Stimulated activated CD8-positive, alpha-beta memory T cell treated with anti-CD3 and anti-CD28 coated beads, Interleukin-12 subunit alpha, Interleukin-12 subunit beta, amount 100 ng/mL, for 1 hour (primary cell): ENCODE measurements at places on chromosomes 12 and 14.

DNA sequence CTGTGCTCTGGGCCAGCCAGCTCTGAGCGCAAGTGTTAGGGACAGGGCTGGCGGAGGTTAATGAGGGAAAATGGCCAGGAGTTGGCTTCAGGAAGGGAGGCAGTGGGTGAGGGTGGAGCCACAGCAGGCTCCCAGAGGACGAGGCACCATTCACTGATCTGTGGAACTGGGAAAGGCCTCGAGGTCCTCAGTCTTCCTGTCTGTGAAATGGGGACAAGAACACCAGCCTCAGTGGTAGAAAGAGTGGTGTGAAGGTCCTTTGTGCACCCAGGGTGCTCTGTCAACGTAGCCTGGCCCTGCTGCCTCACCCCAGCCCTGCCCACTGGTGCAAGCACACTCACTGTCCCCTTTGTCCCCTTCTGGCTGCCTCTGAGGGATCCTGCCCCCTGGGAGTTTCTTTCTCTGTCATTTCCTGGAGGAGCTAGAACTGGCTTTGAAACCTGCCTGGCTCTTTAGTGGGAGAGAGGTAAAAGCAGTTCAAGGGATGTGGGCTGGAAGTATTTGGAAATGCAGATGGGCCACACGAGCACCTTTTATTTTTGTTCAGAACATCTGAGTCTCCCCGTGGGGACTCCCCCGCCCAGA lies 25.0 kb downstream of the SYNDIG1L start:
- no peak for DNase-seq

DNA sequence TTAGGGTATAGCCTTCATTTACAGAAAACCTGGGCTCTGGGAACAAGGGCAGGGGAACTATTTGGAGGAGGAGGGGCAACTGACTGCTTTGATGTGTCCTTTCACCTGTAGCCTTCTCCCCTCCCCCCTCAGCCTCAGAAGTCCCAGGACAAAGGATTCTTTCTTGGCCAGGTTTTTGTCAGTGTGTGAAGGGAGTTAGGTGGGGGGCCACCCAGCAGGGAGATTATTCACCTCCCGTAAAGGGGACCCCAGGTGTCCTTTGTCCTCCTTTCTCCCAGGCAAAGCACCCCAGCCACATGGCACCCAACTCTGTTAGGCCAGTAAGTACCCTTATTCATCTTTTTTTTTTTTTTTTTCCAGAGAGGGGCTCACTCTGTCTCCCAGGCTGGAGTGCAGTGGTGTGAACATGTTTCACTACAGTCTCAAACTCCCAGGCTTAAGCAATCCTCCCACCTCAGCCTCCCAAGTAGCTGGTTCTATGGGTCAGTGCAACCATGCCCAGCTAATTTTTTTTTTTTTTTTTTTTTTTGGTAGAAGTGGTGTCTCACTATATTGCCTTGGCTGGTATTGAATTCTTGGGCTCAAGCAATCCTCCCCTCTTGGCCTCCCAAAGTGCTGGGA lies 723 bp upstream of the NFE2 start:
- DNase-seq: no peak

DNA sequence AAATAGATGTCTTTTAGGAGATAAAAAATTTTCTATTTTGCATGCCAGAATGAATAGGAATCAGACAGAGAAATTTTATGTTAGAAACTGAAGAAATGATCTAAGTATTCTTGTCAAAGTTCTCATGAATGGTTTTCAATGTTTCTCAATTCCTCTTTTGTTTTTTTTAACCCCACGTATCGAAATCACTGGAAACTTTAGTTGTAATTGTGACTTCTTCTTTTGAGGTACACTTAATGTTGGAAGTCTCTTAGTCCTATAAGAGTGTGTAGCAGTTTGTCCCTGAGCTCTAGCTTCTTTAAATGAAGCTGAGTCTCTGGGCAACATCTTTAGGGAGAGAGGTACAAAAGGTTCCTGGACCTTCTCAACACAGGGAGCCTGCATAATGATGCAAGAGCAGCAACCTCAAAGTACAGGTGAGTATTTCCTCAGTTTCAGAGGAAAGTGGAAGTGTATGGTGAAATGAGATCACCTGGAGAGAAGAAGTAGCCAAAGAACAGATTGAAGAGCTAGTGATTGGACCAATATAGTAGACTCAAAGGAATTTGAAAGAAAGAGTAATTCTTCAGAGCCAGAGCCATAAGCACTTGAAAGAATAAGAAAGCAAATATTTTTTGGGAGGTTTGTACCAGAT lies at the start of gene CLEC6A:
TSS of gene CLEC6A (plus strand) at position 236 of the 634 bp plus-strand sequence. CDS start at position 386, 150 bp downstream.
- DNase-seq: no peak

DNA sequence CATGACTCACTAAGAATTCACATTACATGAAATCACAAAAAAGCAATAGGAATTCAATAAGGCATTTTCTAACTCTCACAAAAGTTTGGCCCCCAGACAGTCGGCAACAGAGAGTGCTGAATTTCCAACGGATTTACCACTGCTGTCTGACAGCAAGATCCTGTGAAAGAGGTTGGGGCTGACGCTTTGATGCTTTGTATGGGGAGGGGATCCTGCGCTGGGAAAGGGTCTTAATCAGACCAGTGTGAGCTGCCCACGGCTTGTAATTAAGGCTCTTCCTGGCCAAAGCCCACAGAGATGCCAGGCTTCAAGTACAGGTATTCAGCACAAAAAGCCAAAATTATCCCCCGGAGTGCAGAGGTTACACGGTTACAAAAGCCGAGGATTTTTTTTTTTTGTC lies 66.8 kb upstream of the TMCC3 start:
- DNase-seq: no peak

DNA sequence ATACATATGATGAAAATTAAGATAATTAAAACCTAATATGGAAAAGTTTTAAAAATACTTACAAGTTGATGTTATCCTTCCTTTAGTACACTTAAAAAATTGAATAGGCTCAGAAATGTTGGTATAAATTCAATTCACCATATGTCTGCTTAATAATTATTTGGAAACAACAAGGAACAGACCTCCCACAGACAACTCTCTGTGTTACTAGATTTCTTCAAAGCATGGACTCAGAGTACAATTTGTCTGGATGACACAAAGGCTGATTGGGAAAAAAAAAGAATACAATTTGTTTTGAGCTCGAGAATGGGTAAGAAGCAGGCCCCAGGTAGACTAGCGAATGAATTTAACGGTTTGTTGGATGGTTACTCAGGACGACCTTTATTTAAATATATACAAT lies 48.9 kb upstream of the BTG1 start:
- DNase-seq: no peak

DNA sequence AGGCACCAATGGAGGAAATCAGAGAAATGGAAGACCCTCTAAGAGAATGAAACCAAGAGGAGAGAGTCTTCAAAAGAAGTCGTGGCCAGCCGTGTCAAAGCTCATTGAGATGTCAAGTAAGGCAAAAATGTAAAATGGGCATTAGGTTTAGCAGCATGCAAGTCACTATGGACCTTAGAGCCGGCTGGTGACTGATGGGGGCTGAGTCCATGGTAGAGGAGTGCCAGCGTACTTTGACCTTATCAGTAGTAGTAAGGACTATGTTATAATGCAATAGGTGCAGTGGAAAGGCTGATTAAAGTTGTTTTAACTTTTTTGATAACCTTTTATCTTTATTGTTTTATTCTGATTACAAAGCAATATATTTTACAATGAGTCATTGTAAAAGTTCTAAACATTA lies 66.5 kb downstream of the ANO6 start:
- DNase-seq: no peak

GRCh38 chr12:113683574-113683973 lies 211.9 kb upstream of the LHX5 start:
- DNase-seq: no peak

DNA sequence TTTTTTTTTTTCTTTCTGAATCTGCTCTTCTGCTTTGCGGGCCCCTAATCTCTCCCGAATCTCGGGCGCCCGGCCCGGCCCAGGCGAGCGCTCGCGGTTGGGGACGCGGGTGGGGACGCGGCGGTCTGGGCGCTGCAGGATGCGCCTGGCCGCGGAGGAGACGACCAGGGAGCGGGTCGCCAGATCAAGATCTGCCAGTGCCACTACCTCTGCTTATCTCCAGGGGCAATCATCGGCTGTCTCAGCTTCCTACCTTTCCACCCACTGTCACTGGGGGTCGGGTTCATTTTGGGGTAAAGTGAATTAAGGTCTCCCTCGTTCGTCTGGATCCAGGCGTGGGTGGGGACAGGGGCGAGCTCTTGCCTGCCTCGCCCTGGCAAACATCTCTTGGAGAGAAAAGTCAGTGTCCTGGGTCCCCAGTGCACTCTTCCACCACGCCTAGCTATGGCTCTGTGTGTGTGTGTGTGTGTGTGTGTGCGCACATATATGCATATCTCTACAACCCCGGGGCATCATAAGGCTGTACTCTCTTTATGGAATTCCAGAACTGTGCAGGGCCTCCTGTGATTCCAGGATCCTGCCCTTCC lies 422.3 kb downstream of the VRK1 start:
- DNase-seq: no peak

DNA sequence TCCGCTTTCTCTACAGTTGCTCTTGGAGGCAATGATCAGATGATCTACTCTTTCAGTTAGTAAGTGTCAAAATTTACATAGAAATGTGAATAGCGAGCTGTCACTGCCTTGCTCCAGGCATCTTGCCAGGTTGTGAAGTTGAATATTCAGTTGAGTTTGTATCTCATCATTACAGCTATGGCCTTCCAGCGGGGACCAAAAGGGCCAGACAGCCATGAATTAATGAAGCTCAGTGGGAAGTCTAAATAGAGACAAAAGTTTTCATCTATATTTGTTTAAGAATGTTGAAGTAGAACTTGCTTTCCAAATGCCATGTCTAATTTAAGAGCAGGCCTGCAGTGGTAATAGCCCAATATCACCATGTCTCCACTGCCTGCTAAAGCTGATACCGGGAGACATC lies 387.8 kb downstream of the FLRT2 start:
- DNase-seq: no peak

DNA sequence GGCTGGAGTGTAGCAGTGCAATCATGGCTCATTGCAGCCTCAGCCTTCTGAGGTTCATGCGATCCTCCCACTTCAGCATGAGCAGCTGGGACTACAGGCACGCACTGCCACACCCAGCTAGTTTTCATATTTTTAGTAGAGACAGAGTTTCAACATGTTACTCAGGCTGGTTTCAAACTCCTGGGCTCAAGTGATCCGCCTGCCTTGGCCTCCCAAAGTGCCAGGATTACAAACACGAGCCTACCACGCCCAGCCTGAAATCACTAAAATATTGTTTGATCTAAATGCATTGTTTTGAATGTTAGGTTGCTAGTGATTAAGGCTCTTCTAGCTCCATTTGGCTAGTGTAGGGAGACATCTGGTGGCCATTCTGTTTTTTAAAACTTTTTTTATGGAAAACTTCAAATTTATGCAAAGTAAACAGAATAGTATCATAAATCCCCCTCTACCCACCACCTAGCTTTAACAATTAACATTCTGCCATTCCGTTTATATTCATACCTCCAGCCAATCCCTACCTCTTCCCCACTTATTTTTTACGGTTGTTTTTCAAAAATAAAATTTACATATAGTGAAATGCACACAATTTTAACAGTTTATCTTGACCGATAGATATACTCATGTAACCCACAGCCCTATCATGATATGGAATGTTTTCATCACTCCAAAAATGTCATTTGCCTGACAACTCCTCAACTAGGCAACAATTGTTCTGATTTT lies 37.8 kb downstream of the MYO1H start:
- no peak for DNase-seq

DNA sequence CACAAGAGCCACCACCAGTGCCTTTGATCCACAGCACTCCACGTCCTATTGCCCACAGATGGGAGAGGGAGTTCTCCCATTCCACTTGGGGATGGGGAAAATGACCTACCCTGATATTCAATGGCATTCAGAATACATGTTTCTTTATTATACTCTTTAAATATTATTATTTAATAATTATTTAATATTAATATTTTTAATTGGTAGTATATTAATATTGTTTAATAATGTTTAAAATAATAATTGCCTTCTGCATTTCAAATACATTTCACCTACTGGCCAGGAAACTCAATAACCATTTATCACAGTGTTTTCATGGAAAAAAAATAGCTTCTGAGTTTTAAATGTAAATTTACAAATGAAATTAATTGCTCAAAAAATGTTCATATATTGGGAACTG lies 127.4 kb upstream of the G2E3 start:
- no peak for DNase-seq

GRCh38 chr14:99363616-99364290 lies 91.8 kb upstream of the BCL11B start:
- no peak for DNase-seq

DNA sequence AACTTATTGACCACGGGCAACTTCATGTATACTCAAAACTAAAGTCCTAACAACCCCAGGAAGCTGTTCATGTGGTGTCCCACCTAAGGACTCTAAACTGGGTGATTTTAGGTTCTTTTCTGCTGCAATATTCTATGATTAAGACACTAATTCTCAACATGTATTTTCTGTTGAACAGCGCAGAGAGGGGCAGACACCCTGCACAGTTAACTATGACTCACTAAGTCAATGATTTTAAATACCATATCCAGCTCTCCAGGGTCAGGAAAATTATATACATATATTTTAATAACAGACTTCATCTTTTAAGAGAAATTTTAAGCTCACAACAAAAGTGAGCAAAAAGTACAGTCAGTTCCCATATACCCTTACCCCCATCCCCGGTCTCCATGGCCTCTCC lies 85.0 kb downstream of the FOXN3 start:
- DNase-seq: no peak

DNA sequence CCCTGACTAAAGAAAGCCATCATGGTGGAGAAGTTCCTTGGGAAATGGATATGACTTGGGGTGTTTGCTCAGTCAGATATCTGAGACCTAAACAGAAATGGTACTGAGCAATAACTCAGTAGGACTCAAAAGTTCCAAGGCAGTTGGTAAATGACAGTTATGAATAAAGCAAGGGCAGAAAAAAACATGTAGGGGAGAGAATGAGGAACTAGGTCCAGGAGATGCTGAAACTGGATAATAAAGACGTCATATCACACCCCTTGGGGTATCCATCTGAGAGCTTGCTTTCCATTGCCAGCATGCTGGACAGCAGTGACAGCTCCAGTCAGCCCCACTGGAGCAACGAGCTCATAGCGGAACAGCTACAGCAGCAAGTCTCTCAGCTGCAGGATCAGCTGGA lies 37.5 kb downstream of the RPGRIP1 start:
- no peak for DNase-seq

DNA sequence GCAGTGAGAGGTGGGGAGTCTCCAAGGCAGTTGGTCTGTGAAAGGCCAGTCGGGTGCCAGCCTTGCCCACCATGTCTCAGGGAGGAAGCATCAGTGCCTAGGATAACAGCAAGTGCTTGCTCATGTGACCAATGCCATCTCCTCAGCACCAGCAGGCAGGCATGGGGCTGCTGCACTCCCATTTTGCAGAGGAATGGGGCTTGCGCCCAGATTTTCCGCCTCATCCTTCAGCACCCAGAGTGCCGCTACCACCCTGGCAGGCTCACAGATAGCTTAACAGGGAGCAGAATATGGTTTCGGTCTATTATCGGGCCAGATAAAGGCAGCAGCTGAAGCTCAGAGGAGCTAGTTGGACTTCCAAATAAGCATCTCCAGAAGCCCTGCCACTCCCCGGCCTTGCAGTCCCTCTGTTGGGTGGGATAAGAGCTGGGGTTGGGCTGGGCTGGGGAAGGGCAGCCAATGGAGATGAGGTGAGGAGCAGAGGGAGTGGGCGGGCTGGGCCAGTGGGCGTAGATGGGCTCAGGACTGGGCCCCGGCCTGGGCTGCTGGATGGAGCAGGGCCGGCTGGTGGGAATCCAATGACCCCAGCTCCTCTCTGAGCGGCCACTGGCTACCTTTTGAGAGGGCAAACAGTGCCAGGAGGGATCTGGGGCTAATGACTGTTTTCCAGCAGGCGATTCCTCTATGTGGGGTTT lies 8.4 kb upstream of the KRT80 start:
- DNase-seq: no peak

GRCh38 chr14:51612449-51612848 lies 39.3 kb upstream of the FRMD6 start:
- DNase-seq: no peak
